GF-D8 (cell line): ENCODE measurements at places on chromosomes 7 and 10.

DNA sequence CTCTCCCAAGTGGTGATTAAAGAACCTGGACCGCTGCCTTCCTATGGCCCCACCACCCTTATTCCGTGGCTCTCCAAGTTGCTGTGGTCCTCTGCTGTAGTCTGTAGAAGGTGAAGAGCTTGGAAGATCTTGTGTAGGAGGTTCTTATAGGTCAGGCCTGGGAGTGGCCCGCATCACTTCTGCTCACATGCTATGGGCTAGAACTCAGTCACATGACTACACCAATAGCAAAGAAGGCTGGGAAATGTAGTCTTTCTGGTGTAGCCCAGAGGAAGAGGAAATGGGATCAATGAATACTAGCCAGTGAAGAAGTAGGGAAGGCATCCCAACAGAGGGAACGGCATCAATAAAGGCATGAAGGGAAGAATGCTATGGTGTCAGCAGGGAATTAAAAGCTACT is 41.3 kb upstream of the AOAH start:
- peak; percentile 56 for DNase-seq

DNA sequence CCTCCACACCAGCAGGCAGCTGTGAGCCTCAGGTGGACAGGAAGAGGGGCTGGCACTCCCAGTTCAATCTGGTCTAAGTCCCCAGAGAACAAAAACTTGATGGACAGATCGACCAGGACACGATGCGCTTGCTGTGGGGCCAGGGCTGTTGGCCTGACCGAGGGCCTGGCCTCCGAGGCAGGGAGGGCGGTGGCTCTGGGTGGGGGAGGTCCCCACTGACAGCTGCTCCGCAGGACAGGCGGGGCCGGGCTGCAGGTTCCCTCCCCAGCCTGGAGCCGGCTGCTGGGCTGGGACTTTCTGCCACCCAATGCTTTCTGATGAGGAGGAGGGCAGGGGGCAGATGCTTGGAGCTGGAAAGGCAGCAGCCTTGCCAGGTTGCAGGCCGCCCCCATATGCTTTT is 37.4 kb upstream of the ADGRA1 start:
- no peak for DNase-seq

- DNase-seq: no peak
Measured at GRCh38 chr7:13050703-13051102, 363.3 kb downstream of the ARL4A start.

GRCh38 chr10:37871568-37872251 is 14.3 kb upstream of the ZNF248 start:
- DNase-seq: no peak

DNA sequence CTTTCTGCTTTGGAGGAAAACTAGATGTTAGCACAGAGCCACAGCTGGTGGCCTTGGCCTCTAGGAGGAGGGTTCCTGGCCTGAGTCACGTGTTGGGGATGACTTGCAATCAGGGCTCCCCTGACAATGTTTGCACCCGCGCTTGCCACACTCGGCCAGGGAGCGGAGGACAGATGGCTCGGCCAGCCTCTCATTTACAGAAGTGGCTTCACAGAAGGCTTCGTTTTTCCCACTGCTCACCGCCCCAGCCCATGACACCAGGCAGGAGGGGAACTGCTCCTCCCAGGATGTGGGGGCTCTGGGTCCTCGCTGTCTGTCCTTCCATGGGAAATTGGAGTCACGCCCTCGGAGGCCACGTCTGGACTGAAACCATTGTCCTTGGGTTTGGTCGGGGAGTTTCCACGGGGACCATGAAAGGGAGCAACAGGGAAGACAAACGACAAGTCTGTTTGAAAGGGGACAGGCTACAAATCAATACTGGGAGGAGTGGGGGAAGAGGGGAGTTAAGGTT is 49.6 kb upstream of the UBE3C start:
- no peak for DNase-seq

- no peak for DNase-seq
Measured at GRCh38 chr10:10796061-10796773, 221.5 kb upstream of the CELF2 start.

- peak; percentile 33 for DNase-seq
Measured at GRCh38 chr7:64618785-64619456, 47.0 kb upstream of the ZNF107 start.

DNA sequence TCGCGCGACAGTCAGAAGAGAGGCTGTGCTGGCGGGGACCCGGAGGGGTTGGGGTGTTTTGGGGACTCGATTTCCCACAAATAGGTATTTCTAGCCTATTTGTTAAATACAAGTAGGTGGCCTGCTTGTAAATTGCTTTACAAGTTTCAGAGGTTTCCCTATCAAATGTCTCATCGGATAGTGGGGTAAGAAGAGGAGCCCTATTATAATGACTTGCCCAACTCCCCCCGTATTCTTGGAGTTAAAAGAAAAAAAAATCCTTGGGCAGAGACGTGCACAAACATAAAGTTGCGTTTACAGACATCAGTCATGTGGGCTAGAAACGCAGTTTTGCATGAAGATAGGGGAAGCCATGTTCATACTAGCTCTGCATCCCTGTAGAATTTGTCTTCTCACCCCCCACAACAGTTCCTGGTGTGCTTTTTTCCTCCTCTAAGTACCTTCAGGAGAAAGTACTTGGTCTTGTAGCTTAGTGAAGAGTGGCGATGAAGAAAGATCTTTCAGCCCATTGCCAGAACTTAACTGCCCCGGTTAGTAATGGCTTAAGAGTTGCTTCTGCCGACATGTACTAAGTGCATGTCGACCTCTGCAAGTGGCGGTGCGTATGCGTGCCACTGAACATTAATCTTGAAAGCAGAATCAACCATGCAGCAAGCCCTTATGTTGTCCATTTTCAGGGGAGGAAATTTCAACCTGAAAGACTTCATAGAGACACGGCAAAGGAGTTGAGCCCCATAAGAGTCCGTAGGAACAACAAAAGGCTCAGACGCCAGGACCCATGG is 832 bp upstream of the TIAL1 start:
- no peak for DNase-seq

- no peak for DNase-seq
Measured at GRCh38 chr10:117544711-117545140, 2.2 kb downstream of the EMX2 start.

- no peak for DNase-seq
Measured at GRCh38 chr10:101290431-101290830, 61.2 kb upstream of the LBX1 start.

DNA sequence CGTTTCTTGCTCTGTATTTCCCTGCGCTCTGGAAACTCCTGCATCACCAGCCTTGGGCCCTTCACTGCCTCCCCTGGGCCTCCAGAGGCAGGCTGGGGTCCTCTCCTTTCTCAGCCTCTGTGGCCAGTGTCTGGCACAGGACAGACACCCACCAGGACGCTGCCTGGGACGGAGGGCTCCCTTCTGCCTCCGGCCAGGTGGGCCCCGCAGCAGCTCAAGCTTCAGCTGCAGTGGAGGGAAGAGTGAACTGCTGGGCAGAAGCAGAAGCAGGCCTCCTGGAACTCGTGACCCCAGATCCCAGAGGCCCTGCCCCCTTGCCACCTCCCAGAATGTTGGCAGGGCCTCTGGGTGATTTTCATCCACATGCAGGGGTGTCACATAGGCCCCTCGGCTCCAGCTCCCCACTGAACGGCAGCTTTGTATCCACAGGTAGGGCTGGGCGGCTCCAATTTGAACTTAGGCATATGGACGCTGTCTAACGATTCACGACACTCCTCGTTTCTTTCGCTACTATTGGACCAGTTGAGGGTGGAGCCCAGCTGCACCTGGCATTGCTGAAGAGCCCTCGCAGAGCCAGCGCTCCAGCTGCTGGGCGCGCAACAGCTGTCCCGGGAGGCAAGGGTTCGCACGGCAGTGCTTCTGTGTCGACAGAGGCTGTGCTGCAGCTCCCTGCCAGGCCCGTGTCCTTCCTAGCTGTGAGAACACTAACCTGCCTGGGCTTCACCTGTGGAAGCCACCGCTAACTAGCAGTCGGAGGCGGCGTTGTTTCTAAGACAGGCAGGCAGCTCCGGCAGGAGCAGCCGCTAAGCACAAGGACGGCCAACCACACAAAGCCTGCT is 18.4 kb upstream of the GPR146 start:
- no peak for DNase-seq

DNA sequence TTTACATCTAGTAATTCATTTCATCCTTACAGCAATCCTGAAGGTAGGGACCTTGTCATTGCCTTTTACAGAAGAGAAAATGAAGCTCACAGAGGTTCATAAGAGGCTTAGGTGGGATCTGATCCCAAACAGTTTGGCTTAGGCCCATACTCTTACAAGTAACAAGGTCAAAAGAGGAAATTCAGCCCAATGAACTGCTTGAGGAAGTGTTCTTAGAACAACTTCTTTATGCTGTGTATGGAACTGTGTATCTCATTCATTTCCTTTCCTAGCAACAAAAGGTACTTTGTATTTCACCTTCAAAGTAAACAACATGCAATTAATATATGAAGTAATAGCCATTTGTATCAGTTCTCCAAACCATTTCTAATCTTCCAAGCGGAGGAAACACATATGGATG is 79.3 kb downstream of the AVL9 start:
- DNase-seq: no peak

- no peak for DNase-seq
Measured at GRCh38 chr10:132827861-132828539, 42.1 kb upstream of the NKX6-2 start.

DNA sequence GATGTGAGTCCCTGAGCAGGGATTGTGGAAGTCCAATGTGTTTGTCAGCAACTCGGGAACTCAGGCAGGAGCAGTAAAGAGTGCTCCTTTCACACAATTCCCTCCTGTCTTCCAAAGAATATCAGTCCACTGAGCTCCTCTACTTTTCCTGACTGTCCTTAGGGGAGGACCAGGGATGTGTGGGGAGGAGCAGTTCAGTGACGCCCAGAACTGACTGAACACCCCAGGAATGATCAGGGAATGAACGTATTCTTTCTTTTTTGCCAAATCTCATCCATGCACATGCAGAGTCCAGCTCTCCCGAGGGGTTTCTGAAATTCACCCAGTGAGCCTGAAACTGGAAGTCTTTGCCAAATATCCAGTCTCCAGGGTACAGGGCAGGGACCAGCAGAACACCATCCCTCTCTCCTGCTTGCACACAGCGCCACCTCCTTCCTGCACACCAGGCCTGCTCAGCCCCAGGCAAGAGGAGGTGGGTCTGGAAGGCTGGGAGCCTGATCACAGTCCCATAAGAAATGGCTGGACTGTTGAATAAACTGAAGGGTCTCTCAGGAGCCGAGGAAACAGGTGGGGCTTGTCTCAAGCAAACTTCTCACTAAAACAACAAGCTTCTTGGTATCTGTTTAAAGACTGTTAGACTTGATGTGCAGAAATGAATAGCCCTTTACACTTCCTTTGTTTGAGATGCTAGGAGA is 294.7 kb downstream of the C7orf25 start:
- no peak for DNase-seq

GRCh38 chr10:86648704-86649427 is 5.5 kb upstream of the OPN4 start:
- DNase-seq: no peak

- DNase-seq: no peak
Measured at GRCh38 chr7:114574384-114574783, 159.8 kb downstream of the FOXP2 start.

DNA sequence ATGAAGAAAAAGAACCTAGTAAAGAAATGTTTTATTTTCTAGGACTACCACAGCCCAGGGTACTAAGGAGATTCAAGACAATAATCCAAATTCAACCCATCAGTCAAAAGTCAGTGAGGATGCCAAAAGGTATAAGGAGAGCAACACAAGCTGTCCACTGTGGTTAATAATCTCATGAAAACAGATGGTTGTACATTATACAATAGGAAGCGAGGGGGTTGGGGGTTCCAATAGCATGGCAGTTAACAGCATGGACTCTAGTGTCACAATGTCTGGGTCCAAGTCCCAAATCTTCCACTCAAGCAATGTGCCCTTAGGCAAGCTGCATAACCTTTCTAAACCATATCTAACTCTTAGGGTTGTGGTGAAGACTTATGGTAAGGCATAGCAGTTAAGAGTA is 35.1 kb downstream of the BRAF start:
- DNase-seq: no peak

- no peak for DNase-seq
Measured at GRCh38 chr7:92963566-92963965, 127.2 kb upstream of the CDK6 start.

GRCh38 chr10:63241841-63242281 is 108.7 kb downstream of the NRBF2 start:
- DNase-seq: peak; percentile 35

DNA sequence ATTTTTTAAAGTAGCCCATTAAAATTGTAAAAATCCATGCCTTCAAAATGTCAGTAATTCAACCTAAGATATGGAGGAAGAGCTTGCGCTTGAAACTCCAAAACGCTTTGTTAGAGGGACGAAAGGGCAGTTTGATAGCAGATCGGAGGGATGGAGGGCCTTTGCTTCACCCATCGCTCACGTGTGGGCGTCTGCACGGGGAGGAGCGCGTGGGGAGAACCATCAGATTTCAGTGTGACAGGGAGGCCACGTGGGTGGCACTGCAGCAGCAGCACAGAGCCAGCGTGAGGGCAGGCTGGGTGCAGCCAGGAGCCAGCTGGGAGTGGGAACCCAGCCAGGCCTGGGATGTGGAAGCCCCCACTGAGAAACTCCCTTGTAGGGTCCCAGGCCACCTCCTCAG is 325.5 kb downstream of the PAXIP1 start:
- DNase-seq: no peak

DNA sequence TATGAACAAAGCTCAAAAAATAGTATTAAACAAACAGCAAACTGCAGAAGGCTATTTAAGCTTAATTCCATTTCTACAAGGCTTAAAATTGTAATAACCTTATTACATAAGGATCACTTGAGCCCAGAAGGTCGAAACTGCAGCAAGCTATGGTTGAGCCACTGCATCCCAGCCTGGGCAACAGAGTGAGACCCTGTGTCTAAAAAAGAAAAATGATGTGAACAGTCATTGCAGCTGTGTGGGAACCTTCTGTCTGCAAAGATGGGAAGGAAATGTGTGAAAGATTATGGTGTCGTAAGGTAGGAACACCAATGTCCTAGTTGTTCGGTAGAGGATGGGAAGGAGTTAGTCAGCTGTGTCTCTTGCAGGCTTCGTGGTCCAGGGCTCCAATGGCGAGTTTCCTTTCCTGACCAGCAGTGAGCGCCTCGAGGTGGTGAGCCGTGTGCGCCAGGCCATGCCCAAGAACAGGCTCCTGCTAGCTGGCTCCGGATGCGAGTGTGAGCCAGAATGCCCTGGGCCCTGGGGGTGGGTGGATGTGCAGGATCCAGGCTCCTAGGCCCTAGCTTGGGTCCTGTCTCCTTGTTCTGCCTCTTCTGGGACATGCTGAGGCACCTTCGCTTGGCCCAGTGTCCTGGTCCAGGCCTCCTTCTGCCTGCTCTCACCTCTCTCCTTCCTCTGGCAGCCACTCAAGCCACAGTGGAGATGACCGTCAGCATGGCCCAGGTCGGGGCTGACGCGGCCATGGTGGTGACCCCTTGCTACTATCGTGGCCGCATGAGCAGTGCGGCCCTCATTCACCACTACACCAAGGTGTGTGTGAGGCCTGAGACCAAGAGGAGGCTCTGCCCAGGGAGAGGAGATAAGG is 9.1 kb downstream of the C10orf62 start:
- DNase-seq: no peak

- DNase-seq: peak; percentile 78
Measured at GRCh38 chr10:102450374-102451104, 804 bp downstream of the C10orf95 start.

GRCh38 chr10:106440767-106441166 is 723.7 kb downstream of the SORCS1 start:
- DNase-seq: no peak

GRCh38 chr7:125391921-125392320 is 462.3 kb upstream of the POT1 start:
- DNase-seq: no peak
